ENCODE measurements at places on chromosomes 3 and 15.

GRCh38 chr3:20104167-20104661 is 64.0 kb downstream of the KAT2B start:
- DNase-seq = no peak

DNA sequence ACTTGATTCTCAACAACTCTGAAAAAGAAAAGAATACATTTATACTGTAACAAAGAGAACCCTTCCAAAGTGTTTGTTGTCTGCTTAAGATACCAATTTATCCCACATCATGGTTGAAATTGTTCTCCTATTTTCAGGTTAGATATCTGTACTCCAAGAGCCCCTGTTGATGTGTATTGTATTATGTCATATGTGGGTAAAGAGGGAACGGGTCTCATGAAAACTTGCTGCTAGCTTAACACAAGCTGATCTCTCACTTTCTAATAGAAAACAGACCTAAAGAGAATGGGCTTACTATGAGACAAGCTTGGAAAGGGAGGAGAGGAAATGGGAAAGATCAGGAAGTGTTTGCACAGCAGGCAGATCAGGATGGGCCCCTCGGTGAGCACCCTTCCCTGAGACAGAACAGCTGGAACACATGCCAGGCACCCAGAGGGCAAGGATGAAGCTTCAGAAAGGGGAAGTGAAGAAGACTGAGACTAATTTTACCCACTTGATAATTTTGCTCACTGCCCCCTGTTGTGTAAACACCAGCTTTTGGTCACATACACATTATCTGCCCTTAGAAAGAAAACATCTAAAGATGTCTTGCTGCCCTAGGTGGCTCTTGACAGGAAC is 747.9 kb upstream of the CCDC54 start:
- no peak for DNase-seq

GRCh38 chr3:15271030-15271429 is 61.4 kb downstream of the SH3BP5 start:
- no peak for DNase-seq

DNA sequence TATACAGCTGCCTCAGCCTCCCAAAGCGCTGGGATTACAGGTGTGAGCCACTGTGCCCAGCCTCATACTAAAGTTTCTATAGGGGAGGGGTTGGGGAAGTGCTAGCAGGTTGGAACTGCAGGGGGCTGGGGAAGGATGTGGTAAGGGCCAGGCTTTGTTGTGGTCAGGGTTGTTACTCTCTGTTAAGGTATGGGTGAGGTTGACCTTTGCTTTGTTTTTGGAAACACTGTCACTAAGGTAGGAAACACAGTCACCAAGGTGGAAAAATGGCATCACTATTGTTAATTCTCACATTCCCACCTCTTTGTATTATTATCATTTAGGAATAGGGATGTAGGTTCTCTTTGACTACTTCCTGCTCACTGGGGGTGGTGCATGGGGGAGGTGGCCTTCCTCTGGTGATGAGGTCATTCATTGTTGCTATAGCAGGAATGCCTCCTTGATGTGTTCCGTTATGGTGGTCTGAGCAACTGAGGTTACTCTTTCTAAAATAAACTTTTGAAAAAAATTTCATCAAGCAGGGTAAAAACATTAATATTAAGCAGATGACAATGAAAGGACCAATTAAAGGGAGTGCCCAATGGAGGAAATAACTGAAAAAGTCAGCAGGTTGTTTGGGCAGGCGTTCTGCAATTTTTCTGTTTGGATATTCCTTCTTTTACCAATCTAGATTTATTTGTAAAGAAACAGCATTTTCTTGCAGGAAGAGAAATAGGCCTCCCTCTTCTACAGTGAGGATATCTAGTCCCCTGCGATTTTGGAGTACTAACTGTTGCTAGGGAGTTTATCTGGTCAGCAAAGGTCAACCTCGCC is 150.5 kb downstream of the WDR76 start:
- no peak for DNase-seq

DNA sequence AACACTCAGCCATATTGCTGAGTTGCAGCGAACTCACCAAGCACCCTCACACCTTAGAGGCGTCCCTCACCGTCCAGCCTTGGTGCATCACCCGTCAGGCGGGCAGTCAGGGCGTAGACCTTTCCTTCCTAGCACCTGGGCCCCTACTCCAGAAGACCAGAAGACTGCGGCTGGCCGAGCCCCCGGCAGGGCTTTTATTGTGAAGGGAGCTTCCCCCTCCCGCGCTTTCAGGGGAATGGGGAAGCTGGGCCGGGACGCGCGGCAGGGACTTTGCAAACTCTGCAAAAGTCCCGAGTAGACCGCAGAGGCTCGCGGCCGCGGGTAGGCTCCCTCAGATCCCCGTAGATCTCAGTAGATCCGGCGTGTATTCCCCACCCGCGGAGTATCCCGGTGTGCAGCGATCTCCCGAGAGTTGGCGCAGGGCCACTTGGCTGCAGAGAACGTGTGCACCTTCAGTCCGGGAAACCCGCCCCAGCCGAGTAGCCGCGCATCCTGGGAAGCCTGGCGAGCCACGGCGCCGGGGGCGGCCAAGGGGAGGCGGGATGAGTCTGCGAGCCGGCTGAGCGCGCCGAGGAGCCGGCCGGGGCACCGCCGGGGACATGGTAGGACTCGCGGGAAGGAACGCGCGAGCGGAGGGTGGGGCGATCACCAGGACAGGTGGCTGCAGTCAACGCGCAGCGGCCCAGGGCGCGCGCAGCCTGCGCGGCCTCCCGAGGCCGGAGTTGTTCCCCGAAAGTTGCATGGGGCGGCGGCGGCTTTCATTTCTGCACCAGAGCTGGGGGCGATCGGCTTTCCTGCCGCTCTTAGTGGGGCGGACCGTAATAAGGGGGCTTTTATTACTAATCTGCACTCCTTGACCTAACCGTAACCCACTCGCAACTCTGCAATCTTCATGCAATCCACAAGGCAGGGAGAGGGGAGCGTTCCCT is at the start of gene GASK1A:
TSS of gene GASK1A (plus strand) at position 268 of the 929 bp plus-strand sequence. CDS start at position 600, 332 bp downstream.
- DNase-seq = no peak

GRCh38 chr3:105527949-105528348 is 161.2 kb downstream of the ALCAM start:
- peak; percentile 95 for DNase-seq

DNA sequence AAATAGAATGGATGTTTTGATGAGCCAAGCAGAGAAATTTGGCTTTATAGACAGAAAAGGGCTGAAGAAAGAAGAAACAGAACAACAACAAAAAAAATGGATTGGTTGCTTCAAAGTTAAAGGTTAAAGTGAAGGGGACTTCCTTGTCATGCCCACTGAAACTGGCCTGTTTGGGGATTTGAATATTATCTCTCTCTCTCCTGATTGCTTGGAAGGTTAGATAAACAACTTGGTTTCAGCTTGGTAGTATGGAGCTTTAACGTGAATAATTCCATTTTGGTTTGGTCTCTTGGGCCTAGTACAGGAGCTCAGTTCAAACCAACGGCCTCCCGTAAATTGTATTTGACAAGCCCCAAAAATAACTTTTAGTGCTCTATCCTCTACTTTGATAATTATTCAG is 70.8 kb upstream of the MBNL1 start:
- DNase-seq = no peak

All from SHP77 treated with DMSO at 0.1 percent for 48 hours (cell line).